ENCODE measurements at places on chromosomes 6 and 20.

DNA sequence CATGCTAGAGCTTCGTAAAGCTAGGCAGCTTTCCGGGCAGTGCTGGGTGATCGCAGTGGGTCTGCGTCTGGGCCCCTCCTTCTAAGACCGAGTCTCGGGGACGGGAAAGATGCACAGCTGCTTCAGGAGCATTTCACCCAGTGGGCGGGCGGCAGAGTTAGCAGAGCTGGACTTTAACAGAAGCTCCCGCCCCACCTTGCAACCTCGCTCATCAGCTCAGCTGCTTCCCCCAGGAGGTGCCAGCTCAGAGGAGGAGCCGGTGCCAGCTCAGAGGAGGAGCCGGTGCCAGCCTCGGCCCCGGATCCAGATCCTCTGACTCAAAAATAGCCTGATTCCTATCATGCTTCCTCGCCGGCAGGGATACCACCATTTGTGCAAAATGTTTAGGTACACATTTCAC is 94.5 kb upstream of the RPS6KA2 start:
- no peak for DNase-seq

DNA sequence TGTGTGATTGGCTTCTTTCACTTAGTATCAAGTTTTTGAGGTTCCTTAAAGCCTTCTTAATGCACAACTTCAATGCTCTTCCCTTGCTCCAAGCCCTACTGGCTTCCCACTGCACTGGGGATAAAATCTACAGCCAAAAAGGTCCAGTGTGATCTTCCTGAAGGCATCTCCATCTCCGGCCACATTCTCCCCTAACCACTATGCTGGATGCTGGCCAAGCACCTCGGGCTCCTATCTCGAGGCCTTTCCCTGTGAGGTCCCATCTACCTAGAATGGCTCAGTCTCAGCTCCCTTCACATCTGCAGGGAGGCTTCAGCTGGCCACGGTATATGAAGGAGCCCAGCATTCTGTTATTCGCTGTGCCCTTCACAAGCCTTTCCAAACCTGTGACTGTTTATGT is 48.1 kb downstream of the CNKSR3 start:
- no peak for DNase-seq

GRCh38 chr6:153625089-153625488 is 414.0 kb upstream of the OPRM1 start:
- no peak for DNase-seq

- DNase-seq: no peak
Observed at GRCh38 chr6:125766641-125767040, 17.2 kb downstream of the HEY2 start.

DNA sequence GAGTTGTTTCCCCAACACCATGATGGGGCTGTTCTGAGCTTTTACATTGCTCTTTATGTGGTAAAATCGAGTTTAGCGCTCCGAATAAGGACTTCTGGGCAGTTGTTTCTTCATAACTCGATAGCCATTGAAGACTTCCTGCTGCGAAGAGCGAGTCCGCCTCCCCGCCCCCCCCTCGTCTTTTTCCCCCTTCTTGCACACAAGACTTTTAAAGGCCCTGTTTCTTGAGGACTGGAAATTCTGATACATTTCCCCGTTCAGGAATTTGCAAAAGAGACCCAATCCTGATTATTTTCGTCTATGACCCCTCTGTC is 1.5 kb upstream of the CITED2 start:
- peak; percentile 25 for DNase-seq

- DNase-seq: no peak
Observed at GRCh38 chr6:150907383-150907782, 41.9 kb downstream of the MTHFD1L start.

DNA sequence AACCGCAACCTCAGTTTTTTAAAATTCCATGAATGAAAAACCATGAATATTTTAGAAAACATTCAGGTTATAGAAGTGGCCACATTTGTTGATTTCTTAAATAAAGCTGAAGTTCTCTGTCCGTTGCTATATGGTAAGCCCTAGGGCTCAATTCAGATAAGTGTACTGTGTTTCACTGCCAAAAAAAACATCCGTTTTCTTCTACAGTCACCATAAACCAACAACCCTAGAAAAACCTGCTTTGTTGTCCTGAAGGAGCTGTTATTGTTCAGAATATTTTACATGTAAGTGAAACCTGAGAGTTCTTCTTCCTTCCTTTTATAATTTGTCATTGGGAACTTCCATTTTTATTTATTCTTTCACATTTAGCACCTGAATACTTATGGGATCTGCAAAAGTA is 274.1 kb downstream of the TFAP2A start:
- no peak for DNase-seq

DNA sequence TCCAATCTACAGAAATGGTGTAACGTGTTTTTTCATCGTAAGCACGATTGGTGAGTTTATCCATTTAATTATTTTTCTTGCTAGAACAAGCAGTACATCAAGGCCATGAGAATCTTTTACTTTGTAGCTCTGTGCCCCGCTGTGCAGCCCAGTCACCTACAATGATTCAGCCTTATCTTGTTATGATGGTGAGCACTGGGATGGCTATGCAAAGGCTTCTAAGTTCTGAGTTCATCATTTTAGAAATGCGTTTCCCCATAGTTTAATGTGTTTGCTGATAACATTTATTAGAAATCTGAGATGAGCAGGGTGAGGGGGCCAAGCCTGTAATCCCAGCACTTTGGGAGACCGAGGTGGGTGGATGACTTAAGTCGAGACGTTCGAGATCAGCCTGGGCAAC is 111.8 kb upstream of the QKI start:
- no peak for DNase-seq

- no peak for DNase-seq
Observed at GRCh38 chr6:1577896-1578745, 31.6 kb upstream of the FOXC1 start.

GRCh38 chr6:149284904-149285303 is 32.6 kb upstream of the TAB2 start:
- DNase-seq: no peak

DNA sequence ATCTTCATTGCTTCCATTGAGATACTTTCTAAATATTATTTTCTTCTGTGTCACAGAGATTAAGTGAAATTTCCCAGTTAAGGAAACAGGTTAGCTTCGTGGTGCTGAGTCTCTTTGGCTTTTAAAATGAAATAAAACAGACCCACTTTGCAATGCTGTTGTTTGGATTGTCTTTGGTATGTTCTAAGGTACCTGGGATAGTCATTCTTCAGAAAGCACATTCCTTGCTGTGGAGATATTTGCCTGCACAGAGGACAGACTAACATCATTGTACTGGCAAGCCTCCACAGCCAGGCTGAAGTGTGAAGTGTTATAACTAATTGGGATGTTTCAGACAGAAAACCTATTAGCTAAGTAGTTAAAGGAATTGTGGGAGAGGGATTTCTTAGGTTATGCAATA is 148.8 kb upstream of the EPHA7 start:
- DNase-seq: no peak

- no peak for DNase-seq
Observed at GRCh38 chr6:96939007-96939805, 14.7 kb downstream of the KLHL32 start.

DNA sequence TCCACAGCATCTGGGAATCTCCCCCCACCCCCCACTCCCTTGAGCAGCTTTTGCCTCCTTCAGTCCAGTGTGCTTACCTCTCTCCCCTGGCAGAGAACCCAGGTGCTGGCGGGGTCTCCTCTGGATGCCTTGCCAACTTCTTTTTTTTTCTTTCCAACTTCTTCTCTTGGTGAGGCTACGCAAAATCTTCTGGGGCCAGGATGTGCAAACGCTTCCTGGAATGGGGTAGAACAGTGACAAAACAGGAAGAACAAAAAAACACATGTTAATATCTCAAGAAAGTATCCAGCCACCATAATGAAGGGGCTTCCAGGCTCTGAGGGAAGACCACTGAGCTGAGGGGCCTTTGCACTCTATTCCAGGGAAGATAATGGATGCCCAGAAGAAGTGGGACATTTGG is 53.9 kb upstream of the DDR1 start:
- DNase-seq: no peak

GRCh38 chr6:170108456-170108855 is 182.4 kb downstream of the DLL1 start:
- no peak for DNase-seq

DNA sequence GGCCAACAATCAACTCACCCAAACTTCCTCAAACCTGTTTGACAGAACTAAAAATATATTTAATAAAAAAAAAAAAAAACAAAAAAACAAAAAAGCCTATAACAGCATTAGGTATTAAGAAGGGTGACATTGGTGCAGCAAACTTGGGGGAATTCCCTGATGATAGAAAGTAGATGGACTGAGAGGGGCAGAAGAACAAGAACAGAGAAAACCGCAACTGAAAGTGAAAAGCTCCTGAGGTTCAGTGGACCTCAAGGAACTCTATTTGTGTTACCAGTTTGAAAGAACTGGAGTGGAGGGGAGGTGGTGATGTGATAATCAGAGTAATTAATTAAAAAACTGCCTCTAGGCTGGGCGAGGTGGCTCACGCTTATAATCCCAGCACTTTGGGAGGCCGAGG is 53.8 kb downstream of the MACROD2 start:
- DNase-seq: peak; percentile 4

GRCh38 chr20:41055679-41056078 is 27.1 kb downstream of the TOP1 start:
- DNase-seq: no peak

DNA sequence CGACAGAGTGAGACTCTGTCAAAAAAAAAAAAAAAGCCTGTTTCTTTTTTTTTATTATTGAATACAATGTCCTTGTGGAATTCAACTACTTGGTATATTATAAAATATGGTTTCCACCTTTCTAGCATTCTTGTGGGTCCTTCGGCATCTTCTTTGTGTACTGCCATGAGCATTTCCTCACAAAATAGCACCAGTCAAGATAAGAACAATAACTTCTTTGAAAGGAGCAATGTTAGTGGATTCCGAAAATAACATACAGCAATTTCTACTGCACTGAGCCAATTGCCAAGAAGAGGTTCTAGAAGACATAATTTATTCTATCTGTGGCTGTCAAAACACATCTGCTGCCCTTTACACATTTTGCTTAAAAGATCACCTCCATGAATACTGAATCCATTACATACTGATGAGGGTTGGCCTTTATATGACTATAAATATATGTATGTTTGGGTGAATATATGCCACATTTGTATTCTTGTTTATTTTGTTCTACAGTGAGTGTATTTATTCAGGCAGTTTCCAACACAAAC is 19.1 kb upstream of the SPTLC3 start:
- DNase-seq: no peak

DNA sequence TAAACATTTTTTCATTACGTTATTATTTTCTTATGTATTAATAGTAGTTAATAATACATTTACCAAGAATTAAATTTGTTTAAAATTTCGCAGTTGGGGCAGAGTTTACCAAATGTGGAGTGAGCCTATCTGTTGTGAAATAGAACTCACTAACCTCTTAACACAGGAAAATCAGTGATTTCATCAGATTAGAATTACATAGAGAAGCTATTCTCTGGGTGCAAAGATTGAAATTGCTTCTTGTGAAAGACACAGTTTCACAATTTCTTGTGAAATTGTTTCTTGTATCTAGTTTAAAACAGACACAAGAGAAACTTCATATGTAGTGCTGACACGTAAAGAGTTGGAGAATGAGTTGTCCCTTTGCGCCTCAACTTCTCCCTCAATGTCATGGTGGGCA is 69.4 kb upstream of the PRL start:
- no peak for DNase-seq
